Sigmoid colon (tissue), 7 donors: ENCODE measurements at places on chromosomes 5 and 9. TPM values are rescaled to one million over a fixed set of nuclear protein-coding genes. Genes with fewer than 3 reads are reported as not detected.
A peak's percentile ranks its signal among the peaks of the same experiment; 100 is the strongest.

Gene ZCCHC7
- 19.1 TPM for total RNA-seq

Gene STK32A
- total RNA-seq = 4.7 TPM

Gene REXO4
- total RNA-seq = 19.3 TPM

Gene RELL2
- 0.99 TPM for total RNA-seq

Gene DMRT2
- 3.9 TPM for total RNA-seq

GRCh38 chr5:157761690-157762621 lies 18.4 kb downstream of the LSM11 start:
- no peak overlapping the region for H3K4me3 ChIP-seq
- H3K36me3 ChIP-seq = no peaks in the 10 kb centered on the region
- H3K4me1 ChIP-seq = peaks cover 12% of the 10 kb centered on the region
- DNase-seq = no peak
- no peaks in the 10 kb centered on the region for H3K27me3 ChIP-seq
- no peak overlapping the region for H3K27ac ChIP-seq

DNA sequence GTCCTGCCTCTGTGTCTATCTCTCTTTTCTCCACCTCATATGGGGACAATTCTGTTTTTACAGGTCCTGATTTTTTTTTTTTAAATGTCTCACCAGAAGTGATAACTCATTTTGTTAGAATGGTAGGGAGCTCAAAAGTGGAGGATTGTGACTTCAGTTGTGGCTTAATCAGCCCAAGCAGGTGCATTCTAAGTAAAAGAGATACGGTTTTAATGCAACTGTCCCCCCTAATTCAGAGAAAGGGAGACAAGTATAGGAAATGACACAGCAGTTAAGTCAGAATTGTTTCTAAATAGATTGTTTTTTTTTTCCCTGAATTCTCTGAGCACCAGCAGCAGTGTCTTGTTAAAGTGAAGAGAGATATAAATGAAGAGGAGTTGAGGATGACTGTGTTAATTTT lies 24.5 kb downstream of the MAST4 start:
- no peak overlapping the region for H3K4me3 ChIP-seq
- no peaks in the 10 kb centered on the region for H3K4me1 ChIP-seq
- no peak for DNase-seq
- H3K36me3 ChIP-seq = no peaks in the 10 kb centered on the region
- H3K27me3 ChIP-seq = no peaks in the 10 kb centered on the region
- H3K27ac ChIP-seq = no peak overlapping the region

DNA sequence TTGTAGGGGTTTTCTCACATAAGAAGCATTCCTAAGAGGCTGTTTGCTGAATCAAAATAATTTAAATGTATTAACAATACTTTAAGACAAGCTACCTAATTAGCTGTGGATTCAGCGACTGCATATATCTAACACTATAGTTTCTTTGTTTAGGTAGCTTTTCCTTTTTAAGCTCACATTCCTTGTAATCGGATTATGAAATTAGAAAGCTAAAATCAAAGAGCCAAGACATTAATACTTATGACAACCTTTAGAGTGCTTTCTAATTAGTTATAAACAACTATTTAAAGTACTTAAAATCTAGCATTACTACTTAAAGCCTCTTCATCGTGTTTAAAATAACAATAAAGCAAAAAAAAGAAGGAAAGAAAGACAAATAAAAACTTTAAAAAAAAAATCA lies 137.3 kb upstream of the RETREG1 start:
- no peaks in the 10 kb centered on the region for H3K27me3 ChIP-seq
- DNase-seq = no peak
- H3K4me3 ChIP-seq = no peak overlapping the region
- no peaks in the 10 kb centered on the region for H3K36me3 ChIP-seq
- H3K4me1 ChIP-seq = no peaks in the 10 kb centered on the region

- H3K27me3 ChIP-seq = no peaks in the 10 kb centered on the region
- H3K4me1 ChIP-seq = peaks cover 34% of the 10 kb centered on the region
- H3K4me3 ChIP-seq = no peak overlapping the region
- H3K27ac ChIP-seq = no peak overlapping the region
- no peak for DNase-seq
These were observed 87.5 kb downstream of the SIL1 start for GRCh38 chr5:139110526-139111168.

- DNase-seq = no peak
- H3K27ac ChIP-seq = peak overlapping the region; percentile 56
- H3K4me1 ChIP-seq = peaks cover 6% of the 10 kb centered on the region
- no peaks in the 10 kb centered on the region for H3K36me3 ChIP-seq
- H3K4me3 ChIP-seq = no peak overlapping the region
These were observed 31.7 kb upstream of the DAB2IP start for GRCh38 chr9:121619545-121620324.

- H3K4me3 ChIP-seq = no peak overlapping the region
- no peaks in the 10 kb centered on the region for H3K36me3 ChIP-seq
- H3K27me3 ChIP-seq = no peaks in the 10 kb centered on the region
- H3K4me1 ChIP-seq = no peaks in the 10 kb centered on the region
These were observed 27.8 kb upstream of the CEP120 start for GRCh38 chr5:123451047-123451446.

- H3K4me1 ChIP-seq = no peaks in the 10 kb centered on the region
- DNase-seq = no peak
- H3K4me3 ChIP-seq = no peak overlapping the region
- H3K27ac ChIP-seq = no peak overlapping the region
- no peaks in the 10 kb centered on the region for H3K36me3 ChIP-seq
These were observed 51.9 kb upstream of the TCERG1 start for GRCh38 chr5:146395193-146395592.

- peak overlapping the region; percentile 95 for H3K27ac ChIP-seq
- H3K27me3 ChIP-seq = no peaks in the 10 kb centered on the region
- H3K4me3 ChIP-seq = peak overlapping the region; percentile 96
- no peaks in the 10 kb centered on the region for H3K4me1 ChIP-seq
- DNase-seq = peak; percentile 81
These were observed 802 bp downstream of the SPIN1 start for GRCh38 chr9:88388886-88389605.

GRCh38 chr9:120443976-120444375 lies 136.0 kb downstream of the CDK5RAP2 start:
- no peak overlapping the region for H3K27ac ChIP-seq
- H3K4me1 ChIP-seq = no peaks in the 10 kb centered on the region
- DNase-seq = no peak
- peaks cover 8% of the 10 kb centered on the region for H3K36me3 ChIP-seq
- no peaks in the 10 kb centered on the region for H3K27me3 ChIP-seq
- H3K4me3 ChIP-seq = no peak overlapping the region

- no peak overlapping the region for H3K4me3 ChIP-seq
- H3K27me3 ChIP-seq = peaks cover 6% of the 10 kb centered on the region
- no peaks in the 10 kb centered on the region for H3K4me1 ChIP-seq
- no peak for DNase-seq
- no peaks in the 10 kb centered on the region for H3K36me3 ChIP-seq
These were observed 46.7 kb downstream of the RASGEF1C start for GRCh38 chr5:180162304-180162661.

GRCh38 chr9:88198341-88198807 lies 60.1 kb upstream of the SPATA31C2 start:
- H3K4me3 ChIP-seq = peak overlapping the region; percentile 40
- no peaks in the 10 kb centered on the region for H3K4me1 ChIP-seq
- no peaks in the 10 kb centered on the region for H3K36me3 ChIP-seq
- peak overlapping the region; percentile 77 for H3K27ac ChIP-seq
- no peaks in the 10 kb centered on the region for H3K27me3 ChIP-seq

DNA sequence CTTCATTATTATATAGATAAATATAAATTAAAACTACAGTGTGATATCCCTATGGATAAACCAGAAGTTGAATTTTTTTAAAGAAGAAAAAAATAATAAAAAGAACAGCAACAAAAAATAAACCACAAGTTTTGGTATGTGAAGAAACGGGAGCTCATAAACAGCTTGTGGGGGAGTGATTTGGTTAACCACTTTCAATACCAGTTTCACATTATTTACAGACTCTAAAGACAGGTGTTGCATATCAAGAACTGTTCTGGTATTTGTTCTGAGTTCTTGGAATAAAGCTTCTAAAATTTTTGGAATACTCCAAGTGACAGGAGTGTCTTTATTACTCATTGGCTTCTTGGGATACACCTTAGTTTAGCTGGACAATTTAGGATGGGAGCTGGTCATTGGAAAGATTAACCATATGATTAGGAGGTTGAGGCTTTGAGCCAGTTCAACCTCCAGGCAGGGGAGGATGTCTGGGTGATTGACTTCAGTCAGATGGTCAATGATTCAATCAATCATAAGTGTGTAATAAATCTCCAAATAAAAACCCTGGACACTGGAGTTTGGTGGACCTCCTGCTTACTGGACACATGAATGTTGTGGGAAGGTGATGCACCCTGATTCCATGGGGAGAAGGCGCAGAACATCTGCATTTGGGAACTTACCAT lies 2223.1 kb upstream of the C9orf72 start:
- DNase-seq = no peak
- H3K27me3 ChIP-seq = no peaks in the 10 kb centered on the region
- no peak overlapping the region for H3K27ac ChIP-seq

GRCh38 chr9:91809581-91810285 lies 140.3 kb downstream of the ROR2 start:
- peak; percentile 67 for DNase-seq
- no peaks in the 10 kb centered on the region for H3K27me3 ChIP-seq

DNA sequence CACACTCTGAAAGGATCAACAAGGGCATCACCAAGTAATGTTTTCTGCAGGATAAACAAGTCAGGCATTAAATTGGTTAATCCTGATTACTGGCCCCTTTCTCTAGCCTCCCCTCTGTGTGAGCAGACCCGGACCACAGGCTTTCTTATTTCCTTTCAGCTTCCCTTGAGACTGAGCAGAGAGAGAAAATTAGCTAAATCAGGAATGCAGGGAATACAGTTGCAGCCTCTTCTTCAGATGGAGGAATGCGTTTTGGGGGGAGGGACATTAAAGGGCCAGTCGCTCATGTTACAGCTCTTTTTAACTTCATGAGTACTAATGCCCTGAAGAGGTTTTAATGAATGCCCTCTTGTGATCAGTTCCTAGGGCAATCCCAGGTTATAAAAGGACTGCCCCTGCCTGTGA lies 19.8 kb downstream of the PCDHAC2 start:
- H3K4me3 ChIP-seq = no peak overlapping the region
- no peaks in the 10 kb centered on the region for H3K36me3 ChIP-seq
- no peak overlapping the region for H3K27ac ChIP-seq
- no peaks in the 10 kb centered on the region for H3K4me1 ChIP-seq
- DNase-seq = no peak
- no peaks in the 10 kb centered on the region for H3K27me3 ChIP-seq

DNA sequence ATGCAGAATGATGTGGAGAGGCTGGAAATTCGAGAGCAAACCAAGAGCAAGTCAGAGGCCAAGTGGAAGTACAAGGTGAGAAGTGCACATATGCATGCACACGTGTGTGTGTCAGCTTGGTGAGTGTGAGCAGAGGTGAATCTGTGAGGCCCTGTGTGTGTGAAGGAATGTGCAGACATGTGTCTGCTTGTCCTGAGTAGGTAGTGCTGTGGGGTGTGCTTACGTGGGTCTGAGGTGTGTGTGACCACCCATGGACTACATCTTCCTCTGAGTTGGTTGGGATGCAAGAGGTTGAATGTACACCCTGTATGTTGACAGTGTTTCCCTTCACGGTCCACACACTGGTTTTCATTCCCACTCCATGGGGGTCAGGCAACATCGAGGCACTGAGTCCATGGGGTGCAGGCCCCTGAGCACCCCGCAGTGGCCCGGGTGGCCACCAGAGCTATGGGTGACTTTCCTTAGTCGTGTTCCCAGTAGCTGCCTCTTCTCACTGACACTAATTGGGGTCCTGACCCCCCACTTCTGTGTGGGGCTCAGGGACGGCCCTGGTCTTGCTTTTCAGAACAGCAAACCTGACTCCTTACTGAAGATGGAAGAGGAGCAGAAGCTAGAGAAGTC lies 86.7 kb downstream of the PHF2 start:
- H3K27me3 ChIP-seq = no peaks in the 10 kb centered on the region
- no peak overlapping the region for H3K27ac ChIP-seq
- H3K4me1 ChIP-seq = no peaks in the 10 kb centered on the region
- peaks cover 55% of the 10 kb centered on the region for H3K36me3 ChIP-seq
- no peak for DNase-seq

GRCh38 chr5:74629326-74629725 lies 11.2 kb downstream of the ENC1 start:
- no peaks in the 10 kb centered on the region for H3K4me1 ChIP-seq
- H3K4me3 ChIP-seq = no peak overlapping the region
- H3K27ac ChIP-seq = no peak overlapping the region

- H3K27ac ChIP-seq = no peak overlapping the region
- DNase-seq = no peak
- no peaks in the 10 kb centered on the region for H3K4me1 ChIP-seq
- no peak overlapping the region for H3K4me3 ChIP-seq
- H3K36me3 ChIP-seq = no peaks in the 10 kb centered on the region
These were observed 143.0 kb downstream of the ADAMTS6 start for GRCh38 chr5:65338606-65339151.

DNA sequence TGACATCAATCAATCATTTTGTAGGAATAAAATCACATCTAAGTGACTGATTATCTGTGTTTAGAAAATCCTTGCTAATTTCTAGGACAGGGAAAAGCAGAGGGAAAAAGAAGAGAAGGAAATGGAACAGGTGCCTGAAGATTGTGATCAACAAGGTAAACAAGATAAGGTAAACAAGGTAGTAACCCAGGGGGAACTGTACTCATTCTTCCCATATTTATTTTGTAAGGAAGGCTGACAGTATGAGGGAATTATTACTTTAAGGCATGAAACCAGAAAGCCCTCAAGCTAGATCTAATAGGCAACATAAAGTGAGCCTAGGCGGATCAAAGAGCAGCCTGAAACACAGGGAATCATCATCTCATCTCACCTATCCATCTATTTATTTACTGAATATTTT lies 231.1 kb downstream of the MLLT3 start:
- DNase-seq = no peak
- no peaks in the 10 kb centered on the region for H3K36me3 ChIP-seq
- no peaks in the 10 kb centered on the region for H3K4me1 ChIP-seq
- no peak overlapping the region for H3K4me3 ChIP-seq

DNA sequence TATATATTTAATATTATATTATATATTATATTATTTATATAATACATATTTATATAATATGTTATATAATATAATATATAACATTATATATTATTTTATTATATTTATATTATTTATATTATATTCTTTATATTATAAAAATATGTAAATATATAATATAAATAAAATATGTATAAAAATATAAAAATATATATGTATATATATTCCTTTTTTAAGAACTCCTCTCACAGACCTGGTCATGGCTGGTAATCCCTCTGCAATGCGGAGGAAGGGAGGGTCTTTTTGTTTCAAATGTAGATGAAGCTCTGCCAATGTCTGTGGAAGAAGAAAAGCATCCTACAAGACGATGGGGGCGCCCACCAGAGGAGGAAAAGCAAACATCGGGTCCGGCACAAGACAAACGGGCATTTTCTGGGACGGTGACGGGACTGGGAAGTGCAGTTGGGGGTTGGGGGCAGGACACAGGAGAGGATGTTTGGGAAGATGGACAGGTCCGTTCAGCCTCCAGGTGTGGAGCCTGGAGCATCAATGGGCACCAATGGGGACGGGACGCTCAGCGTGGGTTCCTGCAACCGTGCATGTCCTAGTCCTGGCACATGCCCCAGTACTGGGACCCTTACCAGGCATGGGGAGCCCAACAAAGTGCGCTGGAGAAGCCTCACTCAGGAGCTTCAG lies 194.0 kb downstream of the IRX1 start:
- no peak overlapping the region for H3K27ac ChIP-seq
- no peaks in the 10 kb centered on the region for H3K4me1 ChIP-seq
- no peaks in the 10 kb centered on the region for H3K36me3 ChIP-seq
- peaks cover 4% of the 10 kb centered on the region for H3K27me3 ChIP-seq

GRCh38 chr5:59066367-59067163 lies 483.7 kb downstream of the RAB3C start:
- H3K27ac ChIP-seq = no peak overlapping the region
- H3K4me1 ChIP-seq = peaks cover 23% of the 10 kb centered on the region
- DNase-seq = no peak
- no peaks in the 10 kb centered on the region for H3K27me3 ChIP-seq
- H3K36me3 ChIP-seq = no peaks in the 10 kb centered on the region
